ENCODE measurements at places on chromosomes 13 and 19. TPM values are rescaled to one million over a fixed set of nuclear protein-coding genes. Genes with fewer than 3 reads are reported as not detected.

LRRC8E gene
- 3.9 TPM for polyA plus RNA-seq

LIPE gene
- 13.5 TPM for polyA plus RNA-seq

LHB gene
- not detected for polyA plus RNA-seq

CPB2 gene
- 0.13 TPM for polyA plus RNA-seq

- no peak for DNase-seq
Measured at GRCh38 chr13:78832461-78832860, 173.5 kb upstream of the OBI1 start.

DNA sequence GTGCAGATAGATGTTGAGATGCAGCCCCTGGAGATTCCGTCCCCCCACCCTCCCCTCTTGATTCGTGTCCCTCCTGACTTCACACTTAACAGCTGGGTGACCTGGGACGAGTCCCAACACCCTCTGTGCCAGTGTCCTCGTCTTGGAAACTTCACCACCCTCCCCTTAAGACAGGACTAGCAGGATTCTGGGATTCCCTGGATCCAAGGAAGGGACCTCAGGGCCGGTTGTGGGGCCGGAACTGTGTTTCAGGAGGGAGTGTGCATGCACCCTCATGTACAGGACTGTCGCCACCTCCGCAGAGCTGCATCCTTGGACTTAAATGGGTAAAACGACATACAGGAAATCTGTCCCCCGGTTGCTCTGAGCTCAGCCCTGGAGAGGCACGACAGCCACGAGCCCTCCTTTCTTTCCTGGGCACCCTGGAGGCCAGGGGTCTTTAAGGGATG, 990 bp downstream of the MYO9B start:
- DNase-seq: no peak
